ENCODE measurements at places on chromosomes 5 and 9. TPM values are rescaled to one million over a fixed set of nuclear protein-coding genes. Genes with fewer than 3 reads are reported as not detected.

Gene PCDHA7
- total RNA-seq: not detected

Gene SKP1
- 117 TPM for total RNA-seq

Gene LMX1B
- not detected for total RNA-seq

Gene IFNA2
- not detected for total RNA-seq

Gene CDKN2B-AS1
- not detected for total RNA-seq

Gene C1QTNF2
- not detected for total RNA-seq

Gene CARTPT
- total RNA-seq: not detected

Gene CRHBP
- total RNA-seq: 26.4 TPM

Gene TBCA
- total RNA-seq: 102 TPM

Gene ARL14EPL
- total RNA-seq: not detected

Gene GNAQ
- total RNA-seq: 16.2 TPM

Gene SHC3
- 0.10 TPM for total RNA-seq

Gene FBLL1
- total RNA-seq: 0.15 TPM

Gene CCDC187
- total RNA-seq: 0.03 TPM

Gene RASA1
- total RNA-seq: 7.0 TPM

Gene PCDHB9
- 0.05 TPM for total RNA-seq

Gene SPINK7
- total RNA-seq: not detected

Gene LCN10
- total RNA-seq: 0.15 TPM

Gene UNC5A
- total RNA-seq: not detected

Gene ADAMTSL1
- total RNA-seq: 1.9 TPM

Gene LRSAM1
- 10.9 TPM for total RNA-seq

Gene DOCK8
- total RNA-seq: 10.6 TPM

Gene CATSPER3
- total RNA-seq: 0.86 TPM

Gene SLC25A2
- total RNA-seq: 0.25 TPM

Gene P4HA2
- total RNA-seq: 13.8 TPM

Gene LURAP1L
- 12.7 TPM for total RNA-seq

Gene AJM1
- 4.1 TPM for total RNA-seq

Gene FLT4
- total RNA-seq: 7.7 TPM

Gene RANBP17
- 3.0 TPM for total RNA-seq

Gene PTGS1
- total RNA-seq: 2.0 TPM

Gene BHMT
- 957 TPM for total RNA-seq

Gene DENND1A
- total RNA-seq: 15.5 TPM

Gene SAXO1
- total RNA-seq: not detected

Gene MED7
- 3.2 TPM for total RNA-seq

Gene GCNT1
- total RNA-seq: 1.9 TPM

Gene EQTN
- not detected for total RNA-seq

Gene ODF2
- 6.6 TPM for total RNA-seq

Gene CDC20B
- not detected for total RNA-seq

Gene GALNT12
- total RNA-seq: 0.35 TPM

Gene TMEM203
- total RNA-seq: 24.5 TPM

Gene IL7R
- 2.4 TPM for total RNA-seq

Gene CYSRT1
- total RNA-seq: 0.81 TPM

Gene CXCL14
- total RNA-seq: 4.8 TPM

Gene CTXN3
- not detected for total RNA-seq

Gene ORM1
- total RNA-seq: 19,737 TPM

Gene ANKRD18B
- 0.40 TPM for total RNA-seq

Gene ADAMTSL2
- total RNA-seq: 18.0 TPM

Gene IFNB1
- total RNA-seq: not detected

Gene FAM221B
- total RNA-seq: not detected

Gene HTR1A
- not detected for total RNA-seq

Data from left lobe of liver (tissue), 2 donors.